Uterus (tissue), 4 donors: ENCODE measurements at places on chromosomes 7 and 10. TPM values are rescaled to one million over a fixed set of nuclear protein-coding genes. Genes with fewer than 3 reads are reported as not detected.

GRCh38 chr7:29005829-29006228, 47.7 kb upstream of the TRIL start:
- H3K27ac ChIP-seq = peak overlapping the region; percentile 23
- no peaks in the 10 kb centered on the region for H3K27me3 ChIP-seq
- H3K4me1 ChIP-seq = no peaks in the 10 kb centered on the region
- H3K36me3 ChIP-seq = no peaks in the 10 kb centered on the region

PIP gene
- not detected for total RNA-seq

GRCh38 chr10:117360994-117361667, 14.1 kb downstream of the PDZD8 start:
- H3K4me1 ChIP-seq = no peaks in the 10 kb centered on the region
- no peaks in the 10 kb centered on the region for H3K36me3 ChIP-seq
- no peak overlapping the region for H3K27ac ChIP-seq
- H3K27me3 ChIP-seq = no peaks in the 10 kb centered on the region
- no peak for DNase-seq

STEAP4 gene
- total RNA-seq = 5.8 TPM

- H3K36me3 ChIP-seq = no peaks in the 10 kb centered on the region
- no peaks in the 10 kb centered on the region for H3K27me3 ChIP-seq
- no peaks in the 10 kb centered on the region for H3K4me1 ChIP-seq
- no peak overlapping the region for H3K4me3 ChIP-seq
- DNase-seq = no peak
- H3K27ac ChIP-seq = no peak overlapping the region
These were observed 35.5 kb upstream of the C1GALT1 start for GRCh38 chr7:7146837-7147236.

GRCh38 chr7:73328696-73329095, 735 bp downstream of the FKBP6 start:
- no peak overlapping the region for H3K27ac ChIP-seq
- H3K4me1 ChIP-seq = no peaks in the 10 kb centered on the region
- H3K27me3 ChIP-seq = no peaks in the 10 kb centered on the region
- H3K36me3 ChIP-seq = no peaks in the 10 kb centered on the region

UNC5B gene
- total RNA-seq = 12.0 TPM

DNA sequence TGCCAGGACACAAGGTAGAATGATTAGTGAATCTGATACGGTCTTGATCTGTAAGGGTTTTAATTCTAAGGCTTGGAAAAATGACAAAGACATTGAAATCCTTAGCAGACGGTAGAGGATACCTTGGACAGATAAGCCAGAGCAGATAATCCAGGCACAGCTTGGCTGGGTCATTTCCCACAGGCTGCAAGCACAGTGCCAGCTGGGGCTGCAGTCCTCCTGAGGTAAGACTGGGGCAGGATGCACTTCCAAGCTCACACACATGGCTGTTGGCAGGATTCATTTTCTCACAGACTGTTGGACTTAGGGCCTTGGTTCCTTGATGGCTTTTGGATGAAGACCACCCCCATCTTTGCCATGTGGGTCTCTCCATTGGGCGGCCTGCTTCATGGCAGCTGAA, 63.2 kb upstream of the BMPER start:
- H3K4me1 ChIP-seq = no peaks in the 10 kb centered on the region
- no peak overlapping the region for H3K27ac ChIP-seq

GRCh38 chr7:158952776-158953175, 96.4 kb downstream of the DYNC2I1 start:
- no peak overlapping the region for H3K4me3 ChIP-seq
- no peak overlapping the region for H3K27ac ChIP-seq
- H3K36me3 ChIP-seq = no peaks in the 10 kb centered on the region
- no peaks in the 10 kb centered on the region for H3K4me1 ChIP-seq
- peaks cover 4% of the 10 kb centered on the region for H3K27me3 ChIP-seq

GRCh38 chr7:127252778-127253280, at the start of gene GRM8:
TSS of gene GRM8 (minus strand) at chr7:127252941.
- H3K27me3 ChIP-seq = peaks cover 7% of the 10 kb centered on the region
- no peaks in the 10 kb centered on the region for H3K36me3 ChIP-seq
- H3K4me3 ChIP-seq = peak within 1 kb of the TSS; percentile 46
- peak within 1 kb of the TSS; percentile 13 for H3K27ac ChIP-seq

HOXA9 gene
- total RNA-seq = 19.7 TPM

- peak; percentile 86 for DNase-seq
- H3K4me3 ChIP-seq = no peak overlapping the region
- peaks cover 33% of the 10 kb centered on the region for H3K4me1 ChIP-seq
- peak overlapping the region; percentile 97 for H3K27ac ChIP-seq
- H3K27me3 ChIP-seq = no peaks in the 10 kb centered on the region
- no peaks in the 10 kb centered on the region for H3K36me3 ChIP-seq
These were observed 93.2 kb downstream of the INPP5A start for GRCh38 chr10:132630666-132631337.

- no peaks in the 10 kb centered on the region for H3K36me3 ChIP-seq
- H3K27ac ChIP-seq = no peak overlapping the region
- no peak for DNase-seq
- no peaks in the 10 kb centered on the region for H3K27me3 ChIP-seq
These were observed 94.7 kb downstream of the HDAC9 start for GRCh38 chr7:18590241-18590640.

SBDS gene
- total RNA-seq = 134 TPM

IFIT5 gene
- total RNA-seq = 38.2 TPM

GNGT1 gene
- not detected for total RNA-seq

DNA sequence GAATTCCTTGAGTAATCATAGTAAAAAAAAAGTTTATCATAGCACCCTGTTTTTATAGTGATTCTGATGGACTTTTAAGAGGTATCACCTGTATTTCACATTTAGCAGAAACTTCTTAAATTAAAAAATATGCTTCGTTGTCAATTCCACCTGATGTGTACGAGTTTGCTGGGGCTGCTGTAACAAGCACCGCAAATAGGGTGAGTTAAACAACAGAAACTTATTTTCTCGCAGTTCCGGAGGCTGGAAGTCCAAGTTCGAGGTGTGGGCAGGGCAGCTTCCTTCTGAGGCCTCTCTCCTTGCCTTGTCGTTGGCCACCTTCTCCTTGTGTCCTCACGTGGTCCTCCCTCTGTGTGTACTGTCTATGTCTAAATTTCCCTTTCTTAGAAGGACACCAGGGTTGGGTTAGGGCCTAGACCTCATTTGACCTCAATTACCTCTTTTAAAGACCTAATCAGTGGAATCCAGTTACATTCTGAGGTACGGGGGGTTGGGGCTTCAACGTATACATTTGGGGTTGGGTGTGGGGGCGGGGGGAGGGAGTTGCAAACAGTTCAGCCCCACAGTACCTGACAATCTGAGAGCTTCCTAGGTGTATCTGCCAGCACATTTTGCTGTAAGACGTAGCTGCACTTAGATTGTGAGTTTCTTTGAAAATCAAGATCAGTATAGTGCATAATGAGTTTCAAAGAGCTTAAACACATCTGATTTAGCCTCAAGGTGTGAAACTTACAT, 72.7 kb downstream of the RBM33 start:
- no peaks in the 10 kb centered on the region for H3K27me3 ChIP-seq
- no peak overlapping the region for H3K27ac ChIP-seq
- H3K4me3 ChIP-seq = no peak overlapping the region
- no peak for DNase-seq

- DNase-seq = peak; percentile 27
- H3K4me1 ChIP-seq = no peaks in the 10 kb centered on the region
- H3K27me3 ChIP-seq = no peaks in the 10 kb centered on the region
- H3K4me3 ChIP-seq = no peak overlapping the region
- H3K36me3 ChIP-seq = no peaks in the 10 kb centered on the region
These were observed 223.7 kb downstream of the LHFPL3 start for GRCh38 chr7:104552102-104552501.

PAX4 gene
- total RNA-seq = not detected

DNA sequence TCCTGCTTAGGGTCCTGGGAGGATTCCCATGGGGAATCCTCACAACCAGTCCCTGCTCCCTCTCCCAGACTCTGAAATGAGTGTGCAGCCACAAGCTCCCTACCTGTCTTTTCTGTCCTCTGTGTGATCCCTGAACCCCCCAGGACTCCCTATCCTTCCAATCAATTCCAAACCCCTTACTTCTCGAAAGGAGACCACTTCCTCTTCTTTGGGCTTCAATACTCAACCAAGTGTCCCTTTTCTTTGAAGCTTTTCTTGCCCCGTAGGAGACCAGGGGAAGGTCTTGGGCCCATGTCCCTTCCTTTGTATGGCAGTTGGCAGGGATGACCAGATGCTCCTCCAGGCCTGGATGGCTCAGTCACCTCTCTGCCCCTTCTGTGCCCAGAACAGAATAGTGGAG, 1.7 kb downstream of the AEBP1 start:
- peaks cover 7% of the 10 kb centered on the region for H3K4me1 ChIP-seq
- no peak for DNase-seq
- peak overlapping the region; percentile 62 for H3K4me3 ChIP-seq
- H3K27ac ChIP-seq = peak overlapping the region; percentile 95
- H3K27me3 ChIP-seq = no peaks in the 10 kb centered on the region

GRCh38 chr7:132328047-132328620, 248.1 kb downstream of the PLXNA4 start:
- no peaks in the 10 kb centered on the region for H3K27me3 ChIP-seq
- DNase-seq = no peak
- no peak overlapping the region for H3K27ac ChIP-seq
- H3K4me1 ChIP-seq = no peaks in the 10 kb centered on the region
- no peaks in the 10 kb centered on the region for H3K36me3 ChIP-seq

DNA sequence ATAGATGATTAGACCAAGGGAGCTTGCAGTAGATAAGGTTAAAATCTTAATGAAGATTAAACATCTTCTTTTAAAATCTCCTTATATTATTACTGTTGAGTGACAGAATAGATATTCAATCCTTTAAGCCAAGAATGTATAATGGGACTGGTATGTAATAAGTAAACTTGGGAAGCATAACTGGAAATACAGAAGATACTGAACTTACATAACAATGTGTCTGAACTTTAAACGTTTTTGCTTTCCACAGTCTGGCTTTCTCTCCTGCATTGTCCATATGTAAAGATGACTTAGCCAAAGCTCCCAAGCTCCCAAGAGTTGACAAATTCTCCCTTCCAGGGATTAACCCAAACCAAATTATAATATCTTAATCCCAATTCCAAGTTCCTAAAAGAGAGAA, 129.8 kb downstream of the KCND2 start:
- no peaks in the 10 kb centered on the region for H3K36me3 ChIP-seq
- no peaks in the 10 kb centered on the region for H3K4me1 ChIP-seq
- no peak for DNase-seq
- H3K4me3 ChIP-seq = no peak overlapping the region
- H3K27ac ChIP-seq = no peak overlapping the region
- H3K27me3 ChIP-seq = no peaks in the 10 kb centered on the region

TMEM248 gene
- total RNA-seq = 70.2 TPM

GRCh38 chr10:16901106-16901505, 83.9 kb upstream of the RSU1 start:
- no peak overlapping the region for H3K4me3 ChIP-seq
- H3K27me3 ChIP-seq = no peaks in the 10 kb centered on the region
- H3K36me3 ChIP-seq = no peaks in the 10 kb centered on the region
- DNase-seq = no peak
- no peak overlapping the region for H3K27ac ChIP-seq

GRCh38 chr10:99537086-99537988, 4.6 kb downstream of the NKX2-3 start:
- peaks cover 83% of the 10 kb centered on the region for H3K27me3 ChIP-seq
- no peak for DNase-seq
- no peaks in the 10 kb centered on the region for H3K36me3 ChIP-seq
- H3K4me3 ChIP-seq = no peak overlapping the region
- no peak overlapping the region for H3K27ac ChIP-seq

- no peak overlapping the region for H3K27ac ChIP-seq
- no peaks in the 10 kb centered on the region for H3K27me3 ChIP-seq
- no peak for DNase-seq
- H3K4me1 ChIP-seq = no peaks in the 10 kb centered on the region
- H3K4me3 ChIP-seq = no peak overlapping the region
- no peaks in the 10 kb centered on the region for H3K36me3 ChIP-seq
These were observed 6.1 kb upstream of the RBM17 start for GRCh38 chr10:6082496-6083395.

DNA sequence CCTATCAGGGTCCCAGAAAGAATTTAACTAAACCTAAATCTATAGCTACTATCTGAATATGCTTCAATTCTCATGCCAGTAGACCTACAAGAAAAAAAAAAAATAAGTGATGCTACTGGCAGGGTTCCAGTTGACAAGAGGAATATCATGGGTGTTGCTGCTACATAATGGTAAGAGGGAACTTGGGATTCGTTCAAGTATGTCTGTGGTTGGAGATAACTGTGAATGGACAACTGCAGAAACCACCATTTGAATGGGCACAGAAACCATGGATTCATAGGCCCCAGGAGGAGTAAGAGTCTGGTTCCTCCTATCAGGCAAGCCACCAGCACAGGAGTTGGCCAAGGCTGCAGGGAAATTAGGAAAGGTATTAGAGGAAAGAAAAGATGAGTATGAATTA, 287.6 kb upstream of the HGF start:
- no peak overlapping the region for H3K27ac ChIP-seq
- H3K36me3 ChIP-seq = no peaks in the 10 kb centered on the region
- no peak for DNase-seq

- DNase-seq = no peak
- no peaks in the 10 kb centered on the region for H3K27me3 ChIP-seq
- H3K4me3 ChIP-seq = no peak overlapping the region
These were observed 216.6 kb downstream of the AGMO start for GRCh38 chr7:15345216-15345615.

RASSF4 gene
- 26.5 TPM for total RNA-seq

SPDYE5 gene
- total RNA-seq = not detected

GRCh38 chr7:19106241-19107080, 11.0 kb downstream of the TWIST1 start:
- no peaks in the 10 kb centered on the region for H3K36me3 ChIP-seq
- H3K27me3 ChIP-seq = no peaks in the 10 kb centered on the region
- H3K4me1 ChIP-seq = no peaks in the 10 kb centered on the region
- H3K27ac ChIP-seq = peak overlapping the region; percentile 86

HOGA1 gene
- 0.76 TPM for total RNA-seq

CABCOCO1 gene
- not detected for total RNA-seq

DNA sequence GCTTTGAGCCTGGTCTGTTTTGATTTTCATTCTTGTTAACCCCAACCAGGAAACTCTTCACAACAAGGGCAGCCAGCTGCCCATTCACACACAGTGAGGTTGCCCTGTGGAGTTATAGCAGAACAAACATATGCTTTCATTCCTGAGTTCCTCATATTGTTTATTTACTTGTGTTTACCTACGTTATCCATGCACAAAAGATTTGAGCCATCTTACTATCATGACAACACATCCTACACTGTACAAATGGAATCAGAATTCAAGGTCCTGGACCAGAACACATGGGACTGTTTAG, 21.7 kb upstream of the BMPER start:
- H3K4me3 ChIP-seq = no peak overlapping the region
- no peak for DNase-seq
- no peaks in the 10 kb centered on the region for H3K27me3 ChIP-seq
- no peaks in the 10 kb centered on the region for H3K4me1 ChIP-seq
- H3K27ac ChIP-seq = no peak overlapping the region
- H3K36me3 ChIP-seq = no peaks in the 10 kb centered on the region

GRCh38 chr10:85593226-85593772, 773.3 kb downstream of the GRID1 start:
- no peak for DNase-seq
- H3K27ac ChIP-seq = no peak overlapping the region
- H3K27me3 ChIP-seq = no peaks in the 10 kb centered on the region

MMD2 gene
- not detected for total RNA-seq
